ENCODE measurements at places on chromosomes 2 and 18. TPM values are rescaled to one million over a fixed set of nuclear protein-coding genes. Genes with fewer than 3 reads are reported as not detected.
A peak's percentile ranks its signal among the peaks of the same experiment; 100 is the strongest.

DNA sequence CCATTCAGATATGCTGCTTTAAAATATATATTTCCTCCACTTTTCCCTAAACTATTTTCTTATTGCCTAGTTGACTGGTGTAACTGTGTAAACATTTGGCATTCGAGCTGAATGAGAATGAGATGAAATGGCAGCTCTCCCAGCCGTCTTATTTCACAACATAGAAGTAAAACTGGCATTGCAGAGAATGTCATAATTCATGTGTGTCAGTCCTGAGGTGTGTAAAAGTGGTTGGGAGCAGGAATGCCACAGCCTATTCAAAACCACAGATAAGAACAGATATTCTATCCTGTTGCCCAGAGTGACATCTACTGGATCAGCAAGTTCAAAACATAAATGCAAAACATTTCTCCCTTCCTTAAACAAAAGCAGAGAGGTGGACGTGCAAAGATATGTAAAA lies 565.5 kb upstream of the CHAC2 start:
- no peaks in the 10 kb centered on the region for H3K36me3 ChIP-seq
- no peak overlapping the region for H3K27ac ChIP-seq
- H3K27me3 ChIP-seq = no peaks in the 10 kb centered on the region

- peak overlapping the region; percentile 30 for H3K27ac ChIP-seq
- H3K4me1 ChIP-seq = no peaks in the 10 kb centered on the region
- no peak overlapping the region for H3K4me3 ChIP-seq
- H3K36me3 ChIP-seq = no peaks in the 10 kb centered on the region
These were observed 45.5 kb upstream of the CAB39 start for GRCh38 chr2:230666885-230667712.

- H3K36me3 ChIP-seq = no peaks in the 10 kb centered on the region
- H3K4me1 ChIP-seq = peaks cover 35% of the 10 kb centered on the region
- H3K4me3 ChIP-seq = no peak overlapping the region
These were observed 25.5 kb downstream of the CRACDL start for GRCh38 chr2:98910349-98911125.

DNA sequence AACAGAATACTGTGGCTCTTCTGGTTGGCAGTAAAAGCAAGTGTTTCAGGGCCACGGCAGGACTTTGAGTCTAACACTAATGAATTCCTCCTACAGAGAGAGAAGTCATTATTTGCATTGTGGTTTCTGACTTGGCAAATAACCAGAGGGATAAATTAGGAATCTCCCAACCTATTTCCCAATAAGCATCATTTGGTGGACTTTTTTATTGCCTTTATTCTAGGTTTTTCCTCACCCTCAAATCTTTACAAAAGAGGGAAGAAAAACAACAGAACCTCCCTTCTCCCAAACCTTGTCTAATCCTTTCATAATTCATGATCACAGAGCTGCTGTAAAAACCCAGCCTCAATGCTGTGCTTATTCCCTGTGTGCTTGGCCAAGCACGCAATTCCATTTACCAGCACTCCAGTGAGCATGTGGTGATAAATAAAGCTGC lies 179.7 kb downstream of the AGPS start:
- DNase-seq = no peak
- no peak overlapping the region for H3K27ac ChIP-seq
- no peaks in the 10 kb centered on the region for H3K4me1 ChIP-seq
- no peaks in the 10 kb centered on the region for H3K27me3 ChIP-seq

DNA sequence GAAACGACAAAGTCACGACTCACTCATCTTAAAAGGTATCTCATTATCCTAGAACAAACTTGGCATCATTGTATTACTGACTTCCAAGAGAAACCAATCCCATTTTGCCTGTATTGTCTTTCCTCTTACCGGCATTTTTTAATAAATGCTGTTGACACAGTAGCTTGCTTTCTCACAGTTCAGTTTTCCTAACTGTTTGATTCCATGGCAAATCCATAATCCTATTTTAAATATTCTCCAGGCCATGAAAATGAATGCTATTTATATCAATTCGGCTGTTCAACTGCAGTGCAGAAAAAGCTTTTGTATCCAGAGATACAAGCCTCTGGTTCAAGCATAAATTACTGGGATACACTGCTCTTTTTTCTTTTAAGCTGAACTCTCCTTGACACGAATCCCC lies 1241.9 kb downstream of the DPP10 start:
- no peak for DNase-seq
- no peak overlapping the region for H3K27ac ChIP-seq
- no peaks in the 10 kb centered on the region for H3K27me3 ChIP-seq
- no peaks in the 10 kb centered on the region for H3K4me1 ChIP-seq
- no peak overlapping the region for H3K4me3 ChIP-seq

GRCh38 chr18:68954738-68955137 lies 156.9 kb downstream of the CCDC102B start:
- no peak overlapping the region for H3K4me3 ChIP-seq
- no peaks in the 10 kb centered on the region for H3K4me1 ChIP-seq
- no peaks in the 10 kb centered on the region for H3K27me3 ChIP-seq
- no peaks in the 10 kb centered on the region for H3K36me3 ChIP-seq
- no peak for DNase-seq
- no peak overlapping the region for H3K27ac ChIP-seq

SLC19A3 gene
- total RNA-seq = 4.2 TPM

CFC1B gene
- 0.55 TPM for total RNA-seq

TEX44 gene
- not detected for total RNA-seq

TXNDC2 gene
- not detected for total RNA-seq

PLGLB1 gene
- total RNA-seq = 0.38 TPM

Data from pancreas (tissue), 10 donors.